ENCODE measurements at places on chromosomes 1 and 21.

DNA sequence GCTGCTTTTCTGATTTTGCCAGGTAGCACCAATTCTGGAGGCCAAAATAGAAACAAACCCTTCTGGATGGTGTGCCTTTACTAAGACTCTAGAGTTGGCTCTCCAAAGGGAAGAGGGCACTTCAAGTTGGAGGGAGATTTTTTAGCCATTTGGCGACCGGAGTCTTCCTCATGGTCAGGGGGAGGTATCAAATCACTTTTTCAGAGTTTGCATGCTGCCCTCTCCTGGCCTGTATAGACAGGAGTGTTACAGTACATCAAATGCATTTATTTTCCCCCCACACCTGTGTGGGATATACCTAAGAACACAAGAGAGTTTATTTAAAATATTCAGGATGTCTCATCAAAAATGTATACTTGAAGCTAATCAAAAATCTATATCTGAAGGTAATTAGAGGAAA, 3.2 kb downstream of the GREM2 start:
- no peak for DNase-seq

DNA sequence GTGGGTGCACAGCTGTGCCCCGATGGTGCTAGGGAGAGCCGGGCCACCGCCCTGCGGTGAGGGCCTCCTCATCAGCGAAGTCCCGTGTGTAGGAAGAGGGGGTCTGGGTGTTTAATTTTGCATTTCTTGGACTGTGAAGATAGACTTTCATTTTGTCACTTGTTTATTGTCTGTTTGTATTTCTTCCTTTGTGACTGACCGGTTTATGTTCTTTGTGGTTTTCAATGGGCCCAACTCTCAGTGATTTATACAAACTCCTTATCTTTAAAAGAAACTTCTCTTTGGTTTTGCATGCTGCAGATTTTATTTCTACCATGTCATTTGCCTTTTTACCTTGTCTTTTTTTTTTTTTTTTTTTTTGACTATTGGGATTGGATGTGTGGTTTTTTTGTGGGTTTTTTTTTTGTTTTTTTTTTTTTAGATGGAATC, 65.1 kb downstream of the COL18A1 start:
- no peak for DNase-seq

DNA sequence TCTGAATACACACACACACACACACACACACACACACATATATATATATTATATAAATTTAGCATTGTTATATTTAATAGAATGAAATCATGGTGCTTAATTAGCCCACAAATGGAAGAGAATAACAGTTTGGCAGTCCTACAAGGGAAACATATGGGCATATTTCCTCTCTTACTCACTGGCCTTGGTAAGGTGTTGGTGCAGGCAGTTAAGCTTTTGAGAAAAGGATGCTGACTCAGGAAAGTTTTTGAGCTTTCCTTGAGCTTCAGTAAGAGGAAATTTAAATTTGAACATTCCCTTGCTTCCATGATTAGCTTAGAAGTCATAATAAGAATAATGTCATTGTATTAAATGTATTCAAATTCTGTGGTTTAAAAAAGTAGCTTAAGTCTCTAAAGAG, 37.0 kb upstream of the B3GALT5 start:
- DNase-seq = no peak

DNA sequence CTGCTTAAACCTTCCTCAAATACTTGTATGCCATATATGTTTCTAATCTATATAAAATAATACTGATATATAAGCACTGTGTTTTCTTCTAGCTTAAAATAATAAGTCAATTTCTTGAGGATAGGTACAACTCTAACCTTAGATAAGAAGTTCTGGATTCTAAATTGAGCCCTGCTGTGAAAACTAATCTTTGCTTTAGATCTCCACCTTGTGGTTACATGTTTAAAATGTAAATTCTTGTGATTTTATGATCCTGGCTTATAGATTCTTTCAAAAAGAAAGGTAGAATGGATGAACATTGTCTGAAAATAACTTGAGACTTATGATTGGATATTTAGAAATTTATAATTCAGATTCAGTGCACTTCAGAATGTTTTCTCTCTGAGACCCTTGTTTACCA, 38.9 kb upstream of the HMCN1 start:
- no peak for DNase-seq
